Stimulated activated CD8-positive, alpha-beta memory T cell treated with anti-CD3 and anti-CD28 coated beads, Interleukin-7, amount 100 ng/mL, for 4 hours (primary cell): ENCODE measurements at places on chromosomes 2 and 18.

- DNase-seq, result no peak
Measured at GRCh38 chr2:113337809-113338208, 59.1 kb upstream of the PAX8 start.

DNA sequence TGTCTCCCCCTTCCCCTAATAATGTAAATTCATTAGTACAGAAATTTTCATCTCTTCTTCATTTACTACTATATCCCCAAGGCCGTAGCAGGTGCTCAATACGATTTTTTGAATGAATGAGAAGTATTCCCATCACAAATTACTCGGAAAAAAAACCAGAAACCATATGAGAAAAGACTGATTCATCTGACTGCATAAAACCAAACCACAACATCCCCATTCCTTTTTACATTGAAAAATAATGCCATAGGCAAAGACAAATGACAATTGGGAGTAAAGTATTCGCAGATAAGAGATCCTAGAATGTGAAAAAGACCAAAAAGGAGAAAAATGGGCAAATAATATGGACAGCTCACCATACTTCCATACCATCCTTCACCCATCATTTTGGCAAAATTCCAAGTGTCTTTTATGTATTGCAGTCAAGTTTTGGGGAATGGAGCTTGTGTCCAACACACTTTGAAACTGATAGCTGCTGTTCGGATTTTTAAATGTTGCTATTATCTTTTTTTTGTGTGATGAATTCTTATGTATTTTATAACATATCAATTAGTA lies 1.5 kb downstream of the ZC3H8 start:
- DNase-seq, result no peak

DNA sequence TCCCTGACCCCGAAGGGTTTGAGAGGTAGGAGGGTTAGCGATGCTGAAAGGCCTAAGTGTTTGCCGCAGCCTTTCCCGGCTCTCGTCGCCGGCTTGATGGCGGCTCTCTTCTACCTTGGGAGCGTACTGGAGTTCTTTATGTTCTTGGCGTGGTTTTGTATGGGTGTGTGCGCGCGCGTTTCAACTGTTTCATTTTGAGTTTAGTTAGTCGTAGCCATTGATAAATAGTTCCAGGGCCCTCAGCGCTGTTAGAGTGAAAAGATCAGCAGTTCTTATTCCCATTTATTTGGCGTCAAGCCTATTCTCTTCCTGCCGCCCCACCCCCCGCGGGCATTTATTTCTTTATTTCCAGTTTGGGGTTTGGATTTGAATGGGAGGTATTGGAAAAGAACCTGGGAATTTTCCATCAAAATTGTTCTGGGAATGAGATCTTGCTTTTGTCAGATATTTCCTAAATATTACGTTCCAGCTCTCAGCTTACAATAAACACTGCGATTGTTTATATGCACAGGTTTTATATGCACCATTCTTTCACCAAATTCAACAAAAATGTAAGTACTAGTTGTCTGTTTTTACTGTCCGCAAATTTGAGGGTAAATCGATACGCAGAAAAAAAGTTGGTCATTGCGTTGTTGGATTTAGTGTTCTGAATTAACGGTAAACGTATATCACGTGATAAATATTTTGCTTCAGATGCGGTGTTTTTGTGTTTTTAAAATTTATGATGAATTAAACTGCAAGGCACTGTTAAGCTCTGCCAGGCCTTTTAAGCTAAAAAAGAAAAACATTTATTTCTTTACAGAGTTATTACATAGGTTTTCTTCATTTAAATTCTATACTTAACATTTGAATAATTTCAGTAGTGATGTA lies 954 bp downstream of the CCNT2 start:
- DNase-seq, result peak; percentile 26

DNA sequence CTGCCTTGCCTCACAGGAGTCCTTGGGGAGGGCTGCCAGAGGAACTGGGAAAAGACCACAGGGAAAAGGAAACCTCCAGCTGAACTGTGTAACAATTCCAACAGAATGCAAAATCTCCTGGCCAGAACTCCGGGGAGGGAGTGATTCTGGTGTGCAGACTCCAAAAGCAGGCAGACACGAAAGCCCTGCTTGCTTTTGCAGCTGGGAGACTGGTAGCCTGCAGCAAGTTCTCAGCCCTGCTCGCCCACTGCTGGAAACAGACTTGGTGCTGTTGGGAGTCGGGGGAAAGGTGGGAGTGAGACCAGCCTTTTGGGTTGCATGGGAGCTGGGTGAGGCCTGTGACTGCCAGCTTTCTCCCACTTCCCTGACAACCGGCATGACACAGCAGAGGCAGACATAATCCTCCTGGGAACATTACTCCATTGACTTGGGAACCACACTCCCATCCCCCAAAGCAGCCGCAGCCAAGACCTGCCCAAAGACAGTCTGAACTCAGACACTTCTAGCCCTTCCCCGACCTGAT lies 26.0 kb upstream of the NMI start:
- DNase-seq, result no peak

GRCh38 chr18:77647472-77647871 lies 397.8 kb downstream of the GALR1 start:
- no peak for DNase-seq

DNA sequence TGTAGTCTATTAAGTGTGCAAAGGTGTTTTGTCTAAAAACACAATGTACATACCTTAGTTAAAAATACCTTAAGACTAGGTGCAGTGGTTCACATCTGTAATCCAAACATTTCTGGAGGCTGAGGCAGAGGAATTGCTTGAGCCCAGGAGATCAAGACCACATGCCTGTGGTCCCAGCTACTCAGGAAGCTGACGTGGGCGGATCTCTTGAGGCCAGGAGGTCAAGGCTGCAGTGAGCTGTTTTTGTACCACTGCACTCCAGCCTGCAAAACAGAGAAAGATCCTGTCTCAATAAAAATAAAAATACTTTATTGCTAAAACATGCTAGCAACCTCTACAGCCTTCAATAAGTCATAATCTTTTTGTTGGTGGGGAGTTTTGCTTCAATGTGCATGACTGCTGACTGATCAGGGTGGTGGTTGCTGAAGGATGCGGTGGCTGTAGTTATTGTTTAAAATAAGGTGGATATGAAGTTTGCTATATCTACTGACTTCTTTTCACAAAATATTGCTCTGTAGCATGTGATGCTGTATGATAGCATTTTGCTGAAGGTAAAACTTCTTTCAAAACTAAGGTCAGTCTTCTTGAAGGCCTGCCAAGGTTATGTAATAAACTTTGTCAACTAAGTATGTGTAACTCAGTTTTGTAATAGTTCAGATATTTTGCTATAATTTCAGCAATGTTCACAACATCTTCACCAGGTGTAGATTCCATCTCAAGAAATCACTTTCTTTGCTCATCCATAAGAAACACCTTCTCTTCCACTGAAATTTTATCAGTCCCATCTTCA lies 1238.0 kb upstream of the NRXN1 start:
- no peak for DNase-seq

GRCh38 chr2:11535899-11536344 lies 2.1 kb downstream of the GREB1 start:
- no peak for DNase-seq

GRCh38 chr2:230870544-230871360 lies 6.0 kb downstream of the ITM2C start:
- DNase-seq, result no peak

DNA sequence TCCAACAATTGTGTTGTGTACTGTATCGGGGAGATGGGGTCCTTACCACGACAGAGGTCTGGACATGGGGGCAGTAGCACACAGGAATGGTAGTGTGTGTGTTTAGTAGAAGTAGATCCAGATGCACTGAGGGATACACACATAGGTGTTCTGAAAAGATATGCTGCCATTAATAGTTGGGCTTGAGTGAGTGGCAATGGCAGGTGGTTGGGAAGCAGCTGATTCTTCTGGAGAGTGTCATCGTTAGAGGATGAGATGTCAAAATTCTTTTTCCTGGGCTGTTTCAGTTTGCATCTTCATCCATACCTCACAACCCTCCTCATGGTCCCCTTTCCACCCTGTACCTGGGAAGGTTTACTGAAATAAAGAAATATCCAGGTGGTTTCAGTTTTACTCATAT lies 66.6 kb downstream of the UGGT1 start:
- DNase-seq, result no peak

DNA sequence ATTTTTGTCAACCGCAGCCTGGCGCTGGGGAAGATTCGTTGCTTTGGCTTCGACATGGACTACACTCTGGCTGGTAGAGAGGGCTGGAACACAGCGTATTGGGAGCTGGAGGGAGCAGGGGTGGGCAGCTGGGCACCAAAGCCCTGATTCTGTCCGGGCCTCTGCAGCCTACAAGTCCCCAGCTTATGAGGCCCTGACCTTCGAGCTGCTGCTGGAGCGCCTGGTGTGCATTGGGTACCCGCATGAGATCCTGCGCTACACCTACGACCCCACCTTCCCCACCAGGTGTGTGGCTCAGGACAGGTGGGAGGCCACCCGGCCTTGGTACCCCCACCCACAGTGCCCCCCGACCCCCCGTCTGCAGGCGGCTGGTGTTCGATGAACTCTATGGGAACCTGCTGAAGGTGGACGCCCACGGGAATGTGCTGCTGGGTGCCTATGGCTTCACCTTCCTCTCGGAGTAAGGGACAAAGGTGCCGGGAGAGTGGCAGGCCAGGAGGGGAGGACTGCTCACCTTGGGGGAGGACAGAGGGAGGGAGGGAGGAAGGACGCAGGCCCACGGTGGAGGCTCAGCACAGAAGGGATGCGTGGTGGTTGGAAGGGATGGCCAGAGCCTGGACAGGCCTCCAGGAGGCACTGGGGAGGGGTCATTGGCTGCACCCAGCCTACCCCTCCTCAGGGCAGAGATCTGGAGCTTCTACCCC lies 1.2 kb downstream of the NT5DC4 start:
- no peak for DNase-seq

GRCh38 chr2:197161774-197162173 lies 148.8 kb downstream of the ANKRD44 start:
- no peak for DNase-seq

- no peak for DNase-seq
Measured at GRCh38 chr2:220452561-220452960, 825.1 kb downstream of the SLC4A3 start.

GRCh38 chr2:128777196-128778035 lies 458.7 kb upstream of the HS6ST1 start:
- no peak for DNase-seq

DNA sequence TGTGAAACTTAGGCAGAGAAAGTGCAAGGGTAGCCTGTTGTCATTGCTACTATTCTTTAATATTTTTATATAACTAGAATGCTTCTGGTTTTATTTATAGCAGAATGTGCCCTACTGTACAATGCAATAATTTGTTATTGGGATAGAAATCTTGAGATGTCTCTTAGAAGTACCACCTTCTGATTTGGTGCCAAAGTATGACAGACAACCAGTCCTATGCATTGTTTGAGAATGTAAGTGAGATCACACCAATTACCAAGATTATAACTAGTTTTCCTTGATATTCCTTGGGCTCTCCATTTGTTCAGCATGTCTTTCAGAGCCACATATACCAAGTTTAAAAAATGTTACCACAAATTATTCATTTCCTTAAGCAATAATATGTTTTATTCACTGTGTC lies 399.7 kb downstream of the CPS1 start:
- no peak for DNase-seq

DNA sequence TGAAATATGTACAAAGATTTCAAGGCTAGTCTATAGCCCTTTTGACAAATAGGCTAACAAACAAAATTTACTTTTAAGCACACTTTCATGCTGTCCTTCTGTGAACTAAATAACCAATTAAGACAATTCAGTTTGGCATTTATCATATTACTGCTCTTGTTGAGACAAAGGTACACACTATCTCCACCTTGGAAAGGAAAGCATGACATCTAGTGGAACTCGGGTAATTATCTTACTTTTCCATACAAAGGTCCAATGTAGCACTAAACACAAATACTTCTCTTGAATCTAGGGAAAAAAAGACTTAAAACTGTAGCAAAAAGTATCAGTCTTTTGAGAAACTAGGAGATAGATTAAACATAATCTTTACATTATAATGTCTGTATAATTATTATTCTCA lies 125.0 kb upstream of the CD226 start:
- no peak for DNase-seq

DNA sequence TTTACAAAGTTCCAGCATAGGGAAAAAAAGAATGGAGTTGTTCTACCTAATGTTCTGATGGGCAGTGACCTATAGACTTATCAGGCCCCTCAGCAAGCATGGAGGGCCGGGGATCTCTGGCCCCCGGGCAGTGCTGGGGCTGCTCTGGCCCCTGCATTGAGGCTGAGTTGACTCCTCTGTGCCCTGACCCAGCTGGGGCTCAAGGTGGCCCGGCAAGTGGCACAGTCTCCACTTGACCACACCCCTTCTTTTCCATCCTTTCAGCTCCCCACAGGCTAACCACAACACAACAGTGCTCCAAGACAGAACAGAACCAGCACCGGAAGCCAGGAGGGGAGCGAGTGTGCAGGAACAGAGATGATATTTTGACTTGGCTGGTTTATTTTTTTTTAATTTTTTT lies 19.9 kb downstream of the TOGARAM2 start:
- DNase-seq, result no peak

DNA sequence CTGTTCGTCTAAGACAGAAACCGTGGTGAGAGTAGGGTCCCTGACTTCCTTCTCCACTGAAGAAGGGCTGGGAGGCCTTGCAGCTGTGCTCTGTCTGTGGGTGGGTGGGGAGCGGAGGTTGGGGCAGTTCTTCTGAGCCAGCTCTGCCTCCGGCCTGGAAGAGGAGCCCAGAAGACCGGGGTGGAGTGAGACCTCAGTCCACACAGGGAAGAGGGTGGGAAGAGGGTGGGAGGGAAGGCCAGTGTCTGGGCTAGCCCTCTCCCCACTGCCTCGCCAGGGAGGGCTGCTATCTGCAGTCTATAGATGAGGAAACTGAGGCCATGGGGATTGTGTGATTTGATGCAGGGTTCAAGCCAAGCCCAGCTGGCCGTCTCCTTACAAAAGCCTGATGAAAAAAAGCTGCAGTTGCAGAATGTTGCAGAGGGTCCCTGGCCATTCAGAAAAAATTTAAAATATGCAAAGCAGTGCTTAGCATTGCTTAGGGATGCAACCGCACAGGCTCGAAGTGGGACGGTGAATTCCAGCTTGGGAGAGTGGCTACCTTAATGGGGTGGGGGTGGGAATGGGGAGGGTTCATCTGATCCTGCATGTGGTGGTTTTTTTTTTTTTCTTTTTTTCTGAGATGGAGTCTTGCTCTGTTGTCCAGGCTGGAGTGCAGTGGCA lies 181.6 kb upstream of the HS6ST1 start:
- DNase-seq, result no peak

- no peak for DNase-seq
Measured at GRCh38 chr18:34783501-34783900, 73.4 kb downstream of the DTNA start.

DNA sequence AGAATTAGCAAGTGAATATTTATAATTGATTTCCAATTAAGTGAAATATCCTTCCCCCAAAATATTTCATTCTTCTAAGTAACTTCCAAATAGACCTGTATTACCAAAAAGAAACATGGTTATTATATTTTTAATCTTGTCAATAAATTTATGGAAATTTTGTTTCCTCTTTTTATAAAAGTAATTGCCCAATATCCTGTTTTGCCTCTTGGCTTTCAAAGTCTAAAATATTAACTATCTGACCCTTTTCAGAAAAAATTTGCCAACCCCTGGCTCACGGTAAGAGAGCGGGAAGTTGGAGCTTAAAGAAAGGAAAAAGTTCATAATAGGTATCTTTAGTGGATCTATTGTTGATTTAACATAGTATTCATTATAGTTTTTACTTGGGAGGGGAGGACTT lies 20.4 kb upstream of the SANBR start:
- no peak for DNase-seq
